Lung (tissue), 17 donors: ENCODE measurements at places on chromosomes 11 and 22. TPM values are rescaled to one million over a fixed set of nuclear protein-coding genes. Genes with fewer than 3 reads are reported as not detected.

The CCDC157 gene
- 6.0 TPM for polyA plus RNA-seq

DNA sequence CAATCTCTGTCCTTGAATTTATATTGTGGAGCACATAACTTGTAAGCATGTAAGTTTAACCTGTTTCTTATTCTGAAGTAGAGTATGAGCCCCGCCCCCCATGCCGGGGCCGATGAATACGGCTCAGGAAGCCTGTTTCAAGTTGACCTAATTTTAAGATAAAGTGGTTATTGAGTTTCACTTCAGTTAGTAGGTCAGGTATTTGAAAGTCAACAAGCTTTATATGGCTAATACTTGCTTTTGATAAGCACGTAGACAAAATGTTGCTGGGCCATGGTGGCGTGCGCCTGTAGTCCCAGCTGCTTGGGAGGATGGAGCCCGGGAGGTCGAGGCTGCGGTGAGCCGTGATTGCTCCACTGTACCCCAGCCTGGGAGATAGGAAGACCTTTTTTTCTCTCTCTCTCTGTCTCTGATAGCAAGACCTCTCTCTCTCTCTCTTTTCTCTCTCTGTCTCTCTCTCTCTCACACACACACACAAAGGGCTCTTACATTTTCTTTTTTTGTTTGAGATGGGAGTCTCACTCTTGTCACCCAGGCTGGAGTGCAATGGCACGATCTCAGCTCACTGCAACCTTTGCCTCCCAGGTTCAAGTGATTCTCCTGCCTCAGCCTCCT lies 14.4 kb downstream of the YWHAH start:
- no peak for DNase-seq

DNA sequence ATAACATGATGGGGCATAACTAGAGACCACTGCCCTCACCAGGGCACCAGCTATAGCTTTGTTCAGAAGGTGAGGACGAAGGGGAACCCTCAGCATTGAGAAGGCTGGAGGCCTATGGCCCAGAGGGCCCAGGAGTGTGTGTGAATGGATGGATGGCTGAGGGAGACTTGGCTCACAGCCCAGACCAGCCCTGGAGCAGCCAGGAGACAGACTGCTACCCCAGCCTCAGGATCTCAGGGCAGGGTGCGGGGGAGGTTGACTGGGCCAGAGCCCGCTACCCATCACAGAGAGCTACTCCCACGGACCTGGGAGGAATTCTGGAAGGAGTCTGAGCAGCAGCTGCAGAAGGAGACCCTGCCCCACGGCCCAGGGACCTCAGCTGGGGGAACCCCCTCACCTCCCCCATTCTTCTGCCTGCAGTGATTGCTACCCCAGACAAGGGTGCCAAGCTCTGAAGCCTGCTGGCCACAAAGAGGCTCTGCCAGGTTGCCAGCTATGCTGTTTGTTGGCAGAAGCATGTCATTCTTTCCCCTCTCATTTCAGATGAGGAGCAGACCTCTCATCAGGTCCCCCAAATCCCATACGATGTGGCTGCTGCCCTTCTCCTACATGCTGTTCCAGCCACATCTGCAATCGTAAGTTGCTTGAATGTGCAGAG lies 5.4 kb upstream of the CSDC2 start:
- peak; percentile 85 for DNase-seq

The FUT4 gene
- polyA plus RNA-seq, result 6.9 TPM

GRCh38 chr22:24355574-24355973 lies 71.8 kb upstream of the ADORA2A start:
- DNase-seq, result no peak

- DNase-seq, result no peak
These were observed 481.7 kb upstream of the CADM1 start for GRCh38 chr11:115985896-115986295.

GRCh38 chr11:111105566-111105965 lies 140.0 kb upstream of the POU2AF2 start:
- no peak for DNase-seq

DNA sequence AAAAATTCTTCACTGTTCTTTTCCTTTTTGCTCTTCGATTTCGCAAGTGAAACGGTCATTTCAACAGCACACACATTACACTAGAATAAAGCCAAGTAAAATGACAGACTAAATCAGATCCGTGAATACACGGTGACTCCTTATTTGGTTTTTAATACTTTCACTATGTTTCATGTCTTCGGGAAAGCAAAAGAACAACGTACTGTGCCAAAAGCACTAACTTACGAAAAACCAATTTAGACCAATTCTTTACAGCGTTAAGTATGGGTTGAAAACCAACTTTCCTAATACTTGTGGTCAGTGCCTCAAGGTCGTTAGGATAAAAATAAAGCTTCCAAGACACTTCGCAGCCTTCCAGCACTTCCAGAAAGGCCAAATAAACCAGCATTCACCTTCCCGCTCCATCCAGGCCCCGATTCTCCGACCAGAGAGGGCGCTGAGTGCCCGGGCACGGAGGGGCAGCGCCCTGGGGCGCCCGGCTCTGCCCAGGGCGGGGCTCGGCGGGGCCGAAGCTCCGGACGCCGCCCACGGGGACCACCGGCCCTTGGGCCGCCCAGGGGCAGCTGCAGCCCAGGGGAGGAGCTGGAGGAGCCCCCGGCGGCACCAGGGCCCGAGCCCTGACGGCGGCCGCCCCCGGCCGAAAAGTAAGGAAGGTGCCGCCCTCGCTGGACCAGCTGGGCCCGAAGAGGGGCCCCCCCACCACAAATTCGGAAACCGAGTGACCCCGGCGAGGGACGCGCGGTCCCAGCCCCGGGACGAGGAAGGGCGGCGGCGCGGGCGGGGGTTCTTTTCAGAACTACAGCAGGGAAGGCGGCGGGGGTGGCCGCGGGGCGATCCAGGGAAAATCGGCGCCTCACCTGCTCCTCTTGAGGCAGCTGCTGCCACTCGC lies 499 bp downstream of the ATL3 start:
- DNase-seq, result peak; percentile 65

The MS4A2 gene
- 0.23 TPM for polyA plus RNA-seq

DNA sequence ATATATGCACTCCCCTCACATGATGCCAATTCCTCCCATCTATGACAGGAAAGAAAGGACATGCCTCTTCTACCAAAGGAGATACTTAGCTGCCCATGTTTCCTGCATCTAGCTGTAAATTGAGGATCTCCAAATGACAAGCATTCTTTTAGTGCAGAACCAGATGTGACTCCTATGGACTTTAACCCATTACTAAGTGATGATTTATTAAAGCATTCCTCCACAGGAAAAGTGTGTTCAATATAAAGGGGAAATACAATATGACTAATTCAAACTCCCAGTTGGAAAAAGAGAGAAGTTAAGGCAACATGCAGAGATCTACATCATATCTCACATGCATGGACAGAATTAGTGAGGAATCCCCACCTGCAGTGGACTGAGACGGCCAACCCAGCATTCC lies 221.3 kb downstream of the FAM76B start:
- DNase-seq, result no peak

GRCh38 chr11:123505546-123506299 lies 75.7 kb downstream of the GRAMD1B start:
- peak; percentile 35 for DNase-seq

The RTN4RL2 gene
- 1.5 TPM for polyA plus RNA-seq

DNA sequence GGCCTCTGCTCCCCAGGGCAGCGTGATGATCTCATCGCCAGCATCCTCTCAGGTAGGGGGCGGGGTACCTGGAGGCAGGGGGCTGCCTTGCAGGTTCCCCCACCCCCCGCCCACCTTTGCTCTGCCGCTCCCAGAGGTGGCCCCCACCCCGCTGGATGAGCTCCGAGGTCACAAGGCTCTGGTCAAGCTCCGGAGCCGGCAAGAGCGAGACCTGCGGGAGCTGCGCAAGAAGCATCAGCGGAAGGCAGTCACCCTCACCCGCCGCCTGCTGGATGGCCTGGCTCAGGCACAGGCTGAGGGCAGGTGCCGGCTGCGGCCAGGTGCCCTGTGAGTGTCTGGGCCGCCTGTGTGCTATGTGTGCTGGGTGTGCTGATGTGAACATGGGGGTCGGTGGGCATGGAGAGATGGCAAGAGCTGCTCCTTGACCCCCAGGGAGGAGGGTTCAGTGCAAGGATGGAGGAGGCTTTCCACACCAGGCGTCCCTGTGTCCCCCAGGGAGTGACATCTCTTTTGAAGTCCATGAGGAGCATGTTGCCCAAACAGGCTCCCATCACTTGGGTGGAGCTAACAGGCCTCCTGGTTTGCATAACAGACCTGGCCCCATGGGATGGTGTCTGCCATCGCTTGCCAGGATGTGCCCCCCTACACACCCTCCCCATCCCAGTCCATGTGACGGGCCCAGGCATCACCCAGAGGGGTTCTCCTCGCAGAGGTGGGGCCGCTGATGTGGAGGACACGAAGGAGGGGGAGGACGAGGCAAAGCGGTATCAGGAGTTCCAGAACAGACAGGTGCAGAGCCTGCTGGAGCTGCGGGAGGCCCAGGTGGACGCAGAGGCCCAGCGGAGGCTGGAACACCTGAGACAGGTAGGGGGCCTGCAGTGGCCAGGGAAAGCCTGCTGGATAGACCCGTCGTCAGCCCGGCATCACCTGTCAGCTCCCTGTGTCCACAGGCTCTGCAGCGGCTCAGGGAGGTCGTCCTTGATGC lies 14.1 kb downstream of the PLCB3 start:
- no peak for DNase-seq

The TOB2 gene
- 15.4 TPM for polyA plus RNA-seq

DNA sequence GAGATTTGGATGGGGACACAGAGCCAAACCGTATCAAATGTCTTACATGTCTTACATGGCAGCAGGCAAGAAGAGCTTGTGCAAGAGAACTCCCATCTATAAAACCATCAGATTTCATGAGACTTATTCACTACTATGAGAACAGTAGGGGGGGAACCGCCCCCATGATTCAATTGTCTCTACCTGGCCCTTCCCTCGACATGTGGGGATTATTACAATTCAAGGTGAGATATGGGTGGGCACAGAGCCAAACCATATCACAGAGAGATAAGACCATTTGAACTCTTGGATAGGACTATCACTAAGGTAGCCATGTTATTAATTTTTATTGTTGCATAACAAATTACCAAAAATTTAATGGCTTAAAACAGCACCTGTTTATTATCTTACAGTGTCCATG lies 611.7 kb downstream of the SOX6 start:
- DNase-seq, result no peak

The IL10RA gene
- polyA plus RNA-seq, result 7.9 TPM

DNA sequence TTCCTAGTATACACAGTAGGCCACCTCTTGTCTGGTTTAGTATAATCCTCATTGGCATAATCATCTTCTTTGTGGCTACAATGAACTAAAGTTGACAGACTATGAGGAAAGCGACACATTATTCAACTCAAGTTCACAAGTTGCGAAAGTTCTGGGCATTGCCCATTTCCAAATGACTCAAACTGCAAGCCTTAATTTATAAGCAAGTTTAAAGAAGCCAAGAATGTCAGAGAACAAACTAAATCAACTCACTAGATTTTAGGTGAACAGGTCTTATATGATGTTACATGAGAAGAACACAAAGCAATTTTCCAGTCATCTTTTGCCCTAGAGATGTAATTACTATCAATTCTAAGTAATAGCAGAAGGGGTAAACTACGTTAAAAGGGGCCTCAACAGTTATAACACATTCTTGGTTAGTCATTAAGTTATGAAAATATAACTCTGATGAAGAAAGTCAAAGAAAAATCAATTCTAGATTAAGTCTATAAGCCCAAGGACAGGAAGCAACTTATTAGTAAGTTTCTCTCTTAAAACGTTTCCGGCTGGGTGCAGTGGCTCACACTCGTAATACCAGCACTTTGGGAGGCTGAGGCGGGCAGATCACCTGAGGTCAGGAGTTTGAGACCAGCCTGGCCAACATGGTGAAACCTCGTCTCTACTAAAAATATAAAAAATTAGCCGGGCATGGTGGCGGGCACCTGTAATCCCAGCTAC lies 21.5 kb downstream of the PICALM start:
- DNase-seq, result no peak

DNA sequence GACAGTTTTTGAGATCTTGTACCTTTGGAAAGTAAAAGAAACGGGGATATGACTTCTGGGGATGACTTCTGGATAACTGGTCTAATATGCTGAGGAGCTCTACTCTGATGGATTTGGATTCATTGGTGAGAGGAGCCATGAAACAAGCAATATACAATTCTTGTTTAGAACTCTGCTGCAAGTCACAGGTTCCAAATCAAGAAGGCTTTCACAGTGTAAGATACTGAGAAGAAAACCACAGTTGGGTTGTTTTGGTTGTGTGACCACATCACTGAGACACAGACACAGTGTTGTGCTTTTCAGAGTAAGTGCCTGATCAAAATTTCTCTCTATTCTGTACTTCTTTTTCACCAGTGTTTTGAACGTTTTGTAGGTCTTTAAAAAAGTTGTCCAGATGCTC lies 13.1 kb upstream of the UCP2 start:
- no peak for DNase-seq

GRCh38 chr11:131609921-131610320 lies 239.5 kb downstream of the NTM start:
- no peak for DNase-seq

- no peak for DNase-seq
These were observed 9.4 kb upstream of the RBM4B start for GRCh38 chr11:66686801-66687750.

DNA sequence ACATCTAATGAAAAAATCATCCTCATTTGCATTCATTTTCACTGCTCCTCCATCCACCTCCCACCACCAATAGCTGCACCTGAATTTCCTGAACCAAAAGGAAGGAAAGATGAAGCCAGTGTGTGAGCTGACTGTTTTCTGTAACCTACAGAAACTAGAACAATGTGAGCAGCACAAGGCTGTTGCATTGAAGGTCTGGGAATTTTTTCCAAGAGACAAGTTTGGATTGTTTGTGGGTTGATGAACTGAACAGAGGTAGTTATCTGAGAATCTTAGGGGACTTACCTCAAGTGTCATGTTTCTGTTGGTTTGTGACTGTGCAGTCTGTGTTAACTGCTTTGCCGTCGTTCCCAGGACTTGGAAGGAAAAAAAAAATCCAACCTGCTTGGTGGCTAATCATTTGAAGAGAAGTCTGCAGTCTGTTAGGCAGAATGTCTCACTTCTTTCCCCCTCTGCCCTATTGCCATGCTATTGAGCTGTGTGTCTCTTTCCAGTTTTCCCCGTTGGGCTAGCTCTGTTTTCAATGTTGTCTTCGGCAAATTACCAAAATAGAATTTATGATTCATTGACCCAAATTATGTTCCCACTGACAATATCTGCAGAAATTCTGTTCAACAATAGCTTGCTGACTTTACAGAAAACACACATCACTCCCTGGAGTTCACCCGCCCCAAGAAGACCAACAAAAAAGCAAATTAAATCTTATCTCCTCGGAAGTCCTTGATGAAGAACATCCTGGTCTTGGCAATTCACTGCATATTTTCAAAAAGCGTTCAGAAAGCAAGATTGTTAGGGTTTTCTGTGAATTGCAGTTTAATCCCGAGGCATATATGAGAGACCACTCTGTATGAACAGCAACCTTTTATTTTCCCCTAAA lies 76.0 kb downstream of the SC5D start:
- DNase-seq, result peak; percentile 69

The OR8B3 gene
- not detected for polyA plus RNA-seq
